ENCODE measurements at places on chromosomes 4 and X.

GRCh38 chrX:23127586-23127985, 127.8 kb downstream of the DDX53 start:
- DNase-seq, result no peak

DNA sequence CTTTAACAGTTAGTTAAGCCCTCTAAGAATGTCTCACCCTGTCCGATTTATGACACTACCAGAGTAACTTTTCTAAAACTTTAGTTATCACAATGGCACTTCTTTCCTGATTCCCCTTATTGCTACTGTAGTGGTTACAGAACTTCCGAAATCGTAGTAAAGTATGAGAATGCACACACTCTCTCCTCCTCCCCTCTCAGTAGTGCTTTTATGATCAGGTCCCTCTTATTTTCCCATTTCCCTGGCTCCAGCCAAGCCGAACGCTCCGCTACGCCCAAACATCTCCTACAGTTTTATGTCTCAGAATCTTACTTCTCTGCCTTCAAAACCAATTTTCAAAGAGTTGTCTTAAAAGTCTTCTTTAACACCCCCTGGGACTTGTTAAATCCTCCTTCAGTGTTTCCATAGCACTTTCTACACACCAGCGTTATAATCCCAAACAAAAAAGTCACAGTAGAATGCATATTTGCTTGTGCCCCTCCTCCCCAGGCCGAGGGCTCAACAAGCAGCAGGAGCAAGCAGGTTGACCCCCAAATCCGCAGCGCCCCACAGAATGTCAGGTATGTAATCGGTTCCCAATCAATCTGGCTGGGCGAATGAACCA, 671 bp downstream of the HPF1 start:
- peak; percentile 22 for DNase-seq

GRCh38 chrX:148659481-148659880, 159.1 kb downstream of the AFF2 start:
- peak; percentile 18 for DNase-seq

DNA sequence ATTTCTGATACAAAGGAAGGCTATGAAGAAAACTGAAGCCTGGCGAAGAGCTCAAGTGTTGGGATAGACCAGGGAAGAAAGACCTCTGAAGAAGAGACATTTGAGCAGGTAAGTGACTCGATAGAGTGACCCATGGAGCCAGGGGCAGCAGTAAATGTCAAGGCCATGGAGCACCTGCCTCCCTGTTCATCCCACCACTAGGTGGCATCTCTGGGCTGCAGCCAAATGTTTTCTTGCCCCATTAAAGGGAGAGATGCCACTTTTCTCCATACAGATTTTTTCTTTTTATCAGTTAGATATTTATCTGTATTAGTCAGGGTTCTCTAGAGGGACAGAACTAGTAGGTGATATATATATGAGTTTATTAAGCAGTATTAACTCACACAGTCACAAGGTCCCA, 4.9 kb upstream of the ZNF81 start:
- peak; percentile 69 for DNase-seq

DNA sequence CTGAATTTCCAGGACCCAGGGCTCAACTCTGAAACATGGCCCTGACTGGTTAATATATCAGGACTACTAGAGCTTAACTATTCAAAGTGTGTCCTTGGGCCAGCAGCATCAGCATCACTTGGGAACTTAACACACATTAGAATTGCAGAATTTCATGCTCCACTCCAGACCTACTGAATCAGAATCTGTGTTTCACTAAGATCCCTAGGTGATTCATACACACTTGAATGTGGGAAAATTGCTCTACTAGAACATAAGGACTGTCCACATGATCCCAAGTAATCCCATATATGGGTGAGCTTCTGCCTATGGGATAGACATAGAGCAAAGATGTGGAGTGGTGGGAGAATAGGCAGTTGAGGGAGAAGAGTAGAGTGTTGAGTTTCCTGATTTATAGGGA, 192.5 kb upstream of the CLNK start:
- DNase-seq, result no peak

DNA sequence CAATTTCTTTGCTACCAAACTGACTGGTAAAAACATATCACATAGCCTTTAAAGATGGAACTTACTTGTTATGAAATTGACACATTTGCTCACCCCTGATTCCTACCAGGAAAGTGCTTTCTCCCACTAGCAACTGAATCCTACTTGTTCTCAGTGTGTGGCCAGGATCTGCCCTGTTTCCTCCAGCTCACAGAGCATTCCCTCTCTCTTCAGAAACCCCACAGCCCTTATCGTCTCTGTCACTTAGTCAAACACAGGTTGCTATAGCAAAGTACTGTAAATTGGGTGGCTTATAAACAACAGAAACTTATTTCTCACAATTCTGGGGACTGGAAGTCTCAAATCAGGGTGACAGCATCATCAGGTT, 265.2 kb upstream of the BOD1L1 start:
- DNase-seq, result no peak
